Dermis microvascular lymphatic vessel endothelial cell (primary cell): ENCODE measurements at places on chromosomes 3 and 15. TPM values are rescaled to one million over a fixed set of nuclear protein-coding genes. Genes with fewer than 3 reads are reported as not detected.
A peak's percentile ranks its signal among the peaks of the same experiment; 100 is the strongest.

The CHD2 gene
- total RNA-seq = 40.2 and 47.4 TPM in 2 replicates

The TMF1 gene
- total RNA-seq = 20.9 and 22.3 TPM in 2 replicates

The KLF15 gene
- 1.7 and 5.8 TPM in 2 replicates for total RNA-seq

The CLDN16 gene
- total RNA-seq = not detected in 2 replicates

The AEN gene
- 42.7 and 46.8 TPM in 2 replicates for total RNA-seq

The ALCAM gene
- 28.4 and 45.2 TPM in 2 replicates for total RNA-seq

The TICRR gene
- 1.5 and 2.7 TPM in 2 replicates for total RNA-seq

The ZMYND10 gene
- under 0.01 and 0.25 TPM in 2 replicates for total RNA-seq

The GNAT1 gene
- under 0.01 TPM in 1 of 2 replicates, not detected in the other for total RNA-seq

The FXR1 gene
- 126 and 139 TPM in 2 replicates for total RNA-seq

The SLC9A9 gene
- 3.9 and 12.3 TPM in 2 replicates for total RNA-seq

The RFC4 gene
- 12.5 and 22.1 TPM in 2 replicates for total RNA-seq

- no peak for DNase-seq
Observed at GRCh38 chr15:78878356-78878755, 5.7 kb downstream of the MORF4L1 start.

DNA sequence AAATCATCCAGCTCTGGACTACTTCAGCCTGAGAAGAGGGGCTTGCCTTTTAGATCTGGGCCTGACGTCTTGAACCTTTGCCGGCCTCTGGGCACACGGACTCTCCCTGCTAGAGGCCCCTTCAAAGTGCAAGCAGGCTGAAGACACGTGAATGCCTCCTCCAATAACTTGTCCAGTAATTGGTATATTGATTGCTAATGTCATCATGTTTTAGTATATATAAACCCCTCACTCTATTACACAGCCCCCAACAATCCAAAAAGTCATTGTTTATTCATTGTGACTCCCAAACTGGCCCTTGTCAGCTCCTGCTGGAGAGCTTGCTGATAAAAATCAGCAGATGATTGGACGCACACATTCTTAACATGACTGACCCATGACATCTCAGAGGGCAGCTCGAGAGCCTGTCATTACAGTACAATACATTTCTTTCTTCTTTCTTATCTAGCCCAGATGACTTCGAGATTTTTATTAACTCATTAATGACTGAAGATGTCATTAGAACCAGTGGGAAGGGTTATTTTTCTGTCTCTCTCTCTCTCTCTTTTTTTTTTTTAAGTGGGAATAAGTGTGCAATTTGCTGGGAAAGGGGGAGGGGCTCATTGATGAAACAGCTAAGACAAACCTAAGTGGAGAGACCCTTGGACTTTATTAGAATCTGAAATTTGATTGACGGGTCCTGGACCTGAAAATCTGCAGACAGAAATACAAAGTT is 65.5 kb upstream of the NR2F2 start:
- peak; percentile 12 for DNase-seq

DNA sequence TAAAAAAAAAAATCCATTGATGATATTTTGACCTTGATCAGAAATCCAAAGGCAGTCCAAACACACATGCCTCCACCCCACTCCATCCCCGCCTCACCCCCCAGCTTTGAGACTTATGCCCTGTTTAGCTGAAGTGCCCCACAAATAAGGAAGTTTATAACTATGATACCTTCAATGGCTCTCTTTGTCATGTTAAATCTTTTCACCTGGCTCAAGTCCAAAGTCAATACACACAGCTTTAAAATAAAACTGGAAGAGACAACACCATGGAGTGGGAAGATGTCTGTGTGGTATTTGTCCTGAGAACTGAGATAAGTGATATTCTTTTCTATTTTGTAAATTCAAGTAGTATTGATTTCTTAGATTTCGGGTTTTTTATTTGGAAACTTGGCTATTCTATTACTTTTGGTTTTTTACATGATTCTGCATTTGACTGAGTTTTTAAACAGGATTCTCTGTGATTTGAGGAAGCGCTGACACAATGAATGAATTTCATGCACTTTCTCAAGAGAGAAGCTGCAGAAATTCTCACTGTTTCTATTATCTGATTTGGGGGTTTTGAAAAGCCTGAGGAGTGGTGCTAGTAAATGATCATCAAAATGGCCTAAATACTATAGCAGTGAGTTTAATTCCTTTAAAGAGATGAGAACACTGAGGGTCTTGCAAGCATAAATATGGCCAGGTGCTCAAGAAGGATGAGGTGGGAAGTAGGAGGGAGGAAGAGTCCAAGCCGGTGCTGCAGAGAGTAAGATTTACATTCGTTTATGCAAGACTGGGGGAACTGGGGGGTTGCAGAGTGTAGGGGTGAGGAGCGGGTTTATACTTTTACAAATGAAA is 5.2 kb downstream of the FOXB1 start:
- no peak for DNase-seq

DNA sequence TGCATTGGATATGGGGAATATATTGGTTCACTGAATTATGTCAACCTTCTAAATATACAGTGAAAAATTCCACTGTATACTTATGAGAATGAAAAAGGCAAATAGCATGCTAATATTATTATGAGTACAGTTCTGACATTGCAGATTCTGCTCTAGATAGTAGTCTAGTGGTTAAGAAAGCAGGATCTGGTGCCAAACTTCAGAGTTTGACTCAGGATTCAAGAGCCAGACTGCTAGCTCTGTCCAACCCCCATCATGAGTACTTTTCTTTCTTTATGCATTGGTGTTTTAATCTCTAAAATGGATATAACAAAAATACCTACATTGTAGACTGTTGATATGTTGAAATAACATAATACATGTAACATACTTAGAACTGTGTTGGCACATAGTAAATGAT is 57.3 kb upstream of the PLSCR4 start:
- DNase-seq = peak; percentile 85

GRCh38 chr15:48628832-48629231 is 16.7 kb downstream of the FBN1 start:
- no peak for DNase-seq

DNA sequence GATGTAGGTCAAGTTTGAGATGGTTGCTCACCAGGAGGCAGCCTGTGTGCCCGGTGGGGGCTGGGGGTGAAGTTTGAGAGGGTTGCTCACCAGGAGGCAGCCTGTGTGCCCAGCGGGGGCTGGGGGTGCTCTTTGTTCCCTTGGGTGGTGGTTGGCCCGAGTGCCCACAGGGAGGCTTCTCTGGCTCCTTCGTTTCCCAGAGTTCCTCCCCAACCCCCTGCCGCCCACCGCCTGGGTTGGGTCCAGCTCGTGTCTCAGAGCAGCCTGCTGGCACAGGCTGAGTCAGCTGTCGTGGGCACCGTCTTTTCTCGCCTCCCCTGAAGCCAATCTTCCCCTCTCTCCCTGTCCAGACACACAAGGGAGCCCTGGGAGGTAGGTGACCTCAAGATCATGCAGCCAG is 3.1 kb downstream of the APBA2 start:
- DNase-seq = no peak

GRCh38 chr3:111238885-111239284 is 167.3 kb downstream of the NECTIN3 start:
- no peak for DNase-seq

GRCh38 chr3:188236271-188236670 is 82.3 kb downstream of the LPP start:
- no peak for DNase-seq

DNA sequence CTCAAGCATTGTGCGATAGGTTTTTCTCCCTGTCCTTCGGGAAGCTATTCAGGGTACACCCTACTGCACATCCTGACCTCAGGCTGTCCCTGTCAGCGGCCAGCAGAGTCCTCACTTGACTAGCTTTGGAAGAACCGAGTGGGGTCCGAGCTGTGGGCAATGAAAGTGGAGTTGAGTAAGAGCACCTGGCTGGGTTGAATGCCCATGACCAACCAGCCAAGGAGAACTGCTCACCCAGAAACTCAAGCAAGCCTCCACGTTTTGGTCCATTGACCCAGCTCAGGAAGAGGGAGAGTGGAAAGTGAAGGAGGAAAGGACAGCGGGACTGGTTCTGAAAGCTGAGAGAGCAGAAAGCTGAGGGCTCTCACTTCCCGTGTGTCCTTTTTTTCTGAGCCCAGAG is 36.0 kb upstream of the HDGFL3 start:
- no peak for DNase-seq

DNA sequence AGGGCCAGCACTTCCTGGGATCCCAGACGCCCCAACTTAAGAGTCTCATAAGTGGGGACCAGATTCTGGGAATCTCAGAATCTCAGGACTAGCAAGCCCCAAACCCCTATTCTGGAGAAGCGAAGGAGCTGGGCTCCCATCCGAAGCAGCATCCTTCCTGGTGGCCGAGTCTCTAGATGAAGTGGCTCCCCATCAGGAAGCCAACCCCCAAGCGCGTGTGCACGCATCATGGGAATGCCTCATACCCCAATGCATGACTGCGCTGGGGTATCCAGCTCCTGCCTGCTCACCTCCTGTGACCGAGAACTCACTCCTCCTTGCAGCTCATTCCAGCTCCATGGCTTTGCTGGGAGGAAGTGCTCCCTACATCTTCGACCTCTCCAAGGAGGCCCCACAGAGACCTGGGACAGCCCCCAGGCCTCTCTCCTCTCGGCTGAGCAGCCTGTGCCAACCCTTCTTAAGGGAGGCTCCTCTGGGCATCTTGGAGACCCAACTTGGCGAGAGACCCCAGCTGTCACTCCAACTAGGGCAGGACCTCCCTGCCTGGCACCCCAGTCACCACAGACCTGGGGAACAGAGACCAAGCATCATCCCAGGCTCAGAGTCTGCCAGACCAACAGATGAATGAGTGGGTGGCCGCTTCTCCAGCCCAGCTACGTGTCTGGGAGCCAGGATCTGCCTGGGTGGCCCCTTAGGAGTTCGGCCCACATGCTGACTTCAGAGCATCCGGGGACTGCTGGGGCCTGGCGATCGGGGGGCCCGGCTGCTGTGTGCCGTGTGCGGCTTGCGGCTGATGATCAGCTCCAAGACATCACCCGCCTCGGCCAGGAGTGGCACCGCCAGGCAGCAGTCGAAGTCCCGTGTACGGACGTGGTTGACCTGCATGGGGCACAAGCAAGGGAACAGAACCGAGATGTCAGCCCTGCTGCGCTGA is 46.9 kb downstream of the GRIP2 start:
- no peak for DNase-seq

GRCh38 chr3:139427283-139428060 is 38.0 kb upstream of the COPB2 start:
- peak; percentile 60 for DNase-seq

DNA sequence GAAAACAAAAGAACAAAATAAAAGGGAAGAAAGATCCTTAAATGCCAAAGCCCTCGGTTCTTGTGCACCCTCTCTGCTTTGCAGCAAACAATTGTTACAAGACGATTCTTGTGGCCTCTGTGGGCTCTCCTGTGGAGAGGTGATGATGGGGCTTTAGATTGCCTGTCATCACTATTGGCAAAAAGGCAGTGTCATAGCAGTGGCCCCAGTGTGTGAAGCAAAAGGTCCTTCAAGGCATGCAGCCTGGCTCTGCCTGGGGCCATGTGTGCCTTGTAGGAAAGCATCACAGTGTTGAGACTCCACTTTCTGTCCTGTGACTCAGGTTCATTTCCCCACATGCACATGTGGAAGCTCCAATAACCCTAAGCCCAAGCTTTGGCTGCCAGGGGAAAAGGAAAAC is 43.7 kb downstream of the POC1A start:
- DNase-seq = no peak

- no peak for DNase-seq
Observed at GRCh38 chr3:192986379-192986778, 68.7 kb upstream of the MB21D2 start.

DNA sequence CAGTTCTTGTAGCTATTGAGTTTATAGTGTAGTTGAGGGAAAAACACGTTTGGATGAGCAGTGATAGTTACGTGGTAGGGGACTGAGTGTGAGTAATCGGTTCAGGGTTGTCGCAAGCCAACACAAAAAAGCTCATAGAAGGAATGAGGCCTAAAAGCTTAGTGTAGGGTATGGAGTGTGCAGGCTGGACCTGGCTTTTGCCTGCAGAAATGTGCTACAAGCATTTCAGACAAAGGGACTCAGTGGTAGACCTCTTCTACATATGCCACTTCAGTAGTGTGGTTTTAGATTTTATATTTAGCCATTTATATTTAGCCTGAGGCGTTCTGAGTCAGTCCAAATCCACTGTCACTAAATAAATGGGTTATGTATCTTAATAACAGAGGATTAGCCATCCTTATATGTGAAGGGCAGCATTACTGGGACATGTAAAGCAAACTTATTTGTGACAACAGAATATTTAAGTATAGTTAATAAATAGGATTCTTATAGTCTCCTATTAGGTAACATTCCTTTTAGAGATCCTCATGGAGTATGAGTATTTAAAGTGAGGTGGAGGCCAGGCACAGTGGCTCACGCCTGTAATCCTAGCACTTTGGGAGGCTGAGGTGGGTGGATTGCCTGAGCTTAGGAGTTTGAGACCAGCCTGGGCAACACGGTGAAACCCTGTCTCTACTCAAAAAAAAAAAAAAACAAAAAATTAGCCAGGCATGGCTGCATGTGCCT is 21.8 kb downstream of the ATP2C1 start:
- no peak for DNase-seq

- no peak for DNase-seq
Observed at GRCh38 chr3:32626631-32627030, 56.0 kb upstream of the DYNC1LI1 start.

DNA sequence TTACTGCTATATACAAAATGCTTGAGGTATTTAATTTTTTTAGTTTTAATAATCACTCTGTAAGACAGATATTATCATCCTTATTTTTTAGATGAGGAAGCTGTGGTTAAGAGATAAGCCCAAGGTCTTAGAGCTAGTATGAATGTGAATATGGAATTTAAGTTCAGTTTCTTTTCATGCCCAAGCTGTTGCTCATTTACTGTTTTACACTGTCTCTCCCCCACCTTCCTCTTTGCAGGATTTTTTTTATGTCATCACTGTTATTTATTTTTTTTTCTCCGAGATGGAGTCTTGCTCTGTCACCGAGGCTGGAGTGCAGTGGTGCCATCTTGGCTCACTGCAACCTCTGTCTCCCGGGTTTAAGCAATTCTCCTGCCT is 22.5 kb downstream of the MAP2K5 start:
- no peak for DNase-seq

DNA sequence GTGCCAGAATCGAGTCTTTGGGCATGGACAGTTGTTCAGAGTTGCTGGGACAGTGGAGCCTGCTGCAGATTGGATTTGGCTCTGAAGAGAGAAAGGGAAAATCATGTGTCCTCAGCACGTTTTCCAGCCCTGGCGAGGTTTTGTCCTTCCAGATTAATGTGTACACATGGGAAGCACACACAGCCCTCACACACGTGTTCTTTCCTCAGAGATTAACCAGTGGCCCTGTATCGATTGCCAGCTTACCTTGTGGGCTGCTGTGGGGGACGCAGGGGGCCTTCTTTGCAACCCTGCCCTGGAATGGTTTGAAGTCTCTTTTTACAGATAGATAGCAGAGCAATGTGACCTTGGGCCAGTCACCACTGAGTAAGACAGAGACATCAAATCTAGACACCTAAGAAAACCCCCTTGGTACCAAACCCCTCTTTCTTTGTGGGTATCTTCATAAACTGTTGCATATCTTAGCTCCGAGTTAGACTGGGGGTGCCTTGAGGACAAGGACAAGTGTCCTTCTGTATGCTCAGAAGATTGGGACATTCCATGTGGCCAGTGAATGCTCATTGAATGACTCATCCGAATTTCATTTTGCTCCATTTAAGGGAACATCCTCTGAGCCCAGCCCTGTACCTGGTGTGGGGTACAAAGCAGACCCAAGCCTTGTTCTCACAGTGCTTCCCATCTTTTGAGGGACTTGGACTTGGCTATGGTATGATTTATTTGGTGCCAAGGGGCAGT is 48.0 kb downstream of the SMAD6 start:
- no peak for DNase-seq
